ENCODE measurements at places on chromosomes 2 and 18.

DNA sequence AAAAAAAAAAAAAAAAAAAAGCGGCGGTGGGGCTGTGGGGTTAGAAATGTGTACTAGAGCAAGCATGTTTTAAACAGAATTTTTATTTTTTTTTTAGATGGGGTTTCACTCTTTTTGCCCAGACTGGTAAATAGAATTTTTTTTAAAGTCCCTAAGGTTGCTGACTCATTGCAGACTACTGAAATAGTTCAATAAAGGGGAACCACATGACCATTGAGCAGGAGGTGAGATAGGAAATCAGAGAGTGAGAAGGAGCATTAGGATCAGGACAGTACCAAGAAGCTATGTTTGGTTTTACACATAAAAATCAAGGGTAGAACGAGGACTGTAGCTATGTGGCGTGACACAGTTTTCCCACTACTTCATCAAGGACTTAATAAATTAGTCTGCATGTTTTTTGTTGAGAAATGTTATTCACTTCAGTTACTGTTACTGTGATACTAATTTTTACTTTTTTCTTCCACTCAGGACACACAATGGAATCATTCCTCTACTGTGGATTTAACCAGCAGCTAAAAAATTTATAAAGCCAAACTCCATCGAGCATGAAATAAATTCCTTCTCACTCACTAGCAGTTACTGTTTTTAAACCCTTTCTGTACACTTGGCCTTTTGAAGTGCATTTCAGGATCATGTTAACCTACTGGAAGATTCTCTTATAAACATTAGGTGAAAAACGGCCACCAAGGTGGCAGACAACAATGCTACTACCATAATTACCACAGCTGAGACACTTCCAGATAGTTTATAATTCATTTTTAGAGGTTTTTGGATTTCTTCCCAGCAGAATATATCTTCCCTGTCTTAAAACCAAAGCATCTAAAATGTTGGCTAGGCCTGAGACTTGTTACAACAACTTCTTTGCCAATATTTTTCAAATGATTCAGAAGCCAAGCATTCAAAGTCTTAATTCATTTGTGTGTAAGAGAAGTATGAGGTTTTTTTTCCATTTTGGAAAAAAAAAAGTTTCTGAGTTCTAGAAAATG, 33.2 kb downstream of the LAMA1 start:
- peak; percentile 72 for DNase-seq

DNA sequence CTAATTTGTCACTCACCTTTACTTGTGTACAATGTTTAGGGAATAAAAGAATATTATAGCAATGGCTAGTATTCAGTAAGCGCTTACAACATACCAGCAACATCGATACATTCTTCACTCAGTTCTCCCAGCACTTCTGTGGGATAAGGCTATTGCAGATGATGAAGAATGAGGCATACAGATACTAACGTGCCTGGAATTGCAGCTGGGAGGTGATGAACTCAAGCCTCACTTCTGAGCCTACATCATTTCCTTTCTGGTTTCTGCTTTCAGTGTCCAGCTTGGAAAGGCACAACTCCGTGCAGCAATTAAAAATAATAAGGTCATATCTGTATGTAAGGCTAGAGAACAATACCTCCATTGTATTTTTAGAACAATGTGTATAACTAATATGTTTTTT, 95.4 kb upstream of the AQP4 start:
- DNase-seq: no peak

DNA sequence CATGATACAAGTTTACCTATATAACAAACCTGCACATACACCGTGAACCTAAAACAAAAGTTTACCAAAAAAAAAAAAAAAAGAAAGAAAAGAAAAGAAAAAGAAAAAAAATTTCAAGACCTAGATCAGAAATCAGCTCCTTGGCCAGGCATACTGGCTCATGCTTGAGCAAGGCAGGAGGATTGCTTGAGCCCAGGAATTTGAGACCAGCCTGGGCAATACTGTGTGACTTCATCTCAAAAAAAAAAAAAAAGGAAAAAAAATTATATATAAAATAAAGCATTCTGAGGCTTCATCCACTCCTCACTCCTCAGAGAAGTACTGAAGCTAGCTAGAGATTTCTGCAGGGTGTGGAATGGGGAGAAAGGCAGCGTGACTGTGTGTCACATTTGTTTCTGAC, 11.8 kb upstream of the PROC start:
- no peak for DNase-seq

- no peak for DNase-seq
These were observed 124.1 kb downstream of the PARD3B start for GRCh38 chr2:204669382-204669781.

DNA sequence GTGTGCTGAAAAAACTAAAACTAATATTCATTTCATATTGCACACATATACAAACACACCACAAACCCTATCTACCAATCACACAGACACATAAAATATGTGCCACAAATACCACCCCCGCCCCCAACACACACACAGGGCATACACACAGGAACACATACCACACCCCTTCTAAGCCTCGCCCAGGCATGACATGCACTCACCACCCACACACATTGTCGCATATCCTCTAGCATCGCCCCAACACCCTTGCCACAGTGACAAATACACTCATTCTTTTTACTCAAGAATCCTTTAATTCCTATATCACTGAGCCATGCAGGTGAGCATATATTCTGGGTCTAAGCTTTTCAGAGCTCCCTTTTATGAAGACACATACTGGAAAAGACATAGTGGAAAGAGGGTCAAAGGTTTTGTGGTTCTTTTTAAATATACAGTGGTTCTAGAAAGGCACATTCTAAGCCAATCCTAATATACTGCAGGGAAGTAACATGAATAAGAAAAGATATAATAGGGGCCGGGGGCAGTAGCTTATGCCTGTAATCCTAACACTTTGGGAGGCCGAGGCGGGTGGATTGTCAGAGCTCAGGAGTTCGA, 24.5 kb upstream of the LCLAT1 start:
- no peak for DNase-seq

GRCh38 chr18:41244591-41245037, 710.4 kb upstream of the PIK3C3 start:
- DNase-seq: no peak

All from HCEC 1CT (cell line).